ENCODE measurements at places on chromosomes 6 and 20.

- DNase-seq: no peak
Measured at GRCh38 chr20:5222919-5223634, 93.7 kb downstream of the PROKR2 start.

GRCh38 chr6:168078175-168078942 lies 653 bp downstream of the FRMD1 start:
- DNase-seq: no peak

DNA sequence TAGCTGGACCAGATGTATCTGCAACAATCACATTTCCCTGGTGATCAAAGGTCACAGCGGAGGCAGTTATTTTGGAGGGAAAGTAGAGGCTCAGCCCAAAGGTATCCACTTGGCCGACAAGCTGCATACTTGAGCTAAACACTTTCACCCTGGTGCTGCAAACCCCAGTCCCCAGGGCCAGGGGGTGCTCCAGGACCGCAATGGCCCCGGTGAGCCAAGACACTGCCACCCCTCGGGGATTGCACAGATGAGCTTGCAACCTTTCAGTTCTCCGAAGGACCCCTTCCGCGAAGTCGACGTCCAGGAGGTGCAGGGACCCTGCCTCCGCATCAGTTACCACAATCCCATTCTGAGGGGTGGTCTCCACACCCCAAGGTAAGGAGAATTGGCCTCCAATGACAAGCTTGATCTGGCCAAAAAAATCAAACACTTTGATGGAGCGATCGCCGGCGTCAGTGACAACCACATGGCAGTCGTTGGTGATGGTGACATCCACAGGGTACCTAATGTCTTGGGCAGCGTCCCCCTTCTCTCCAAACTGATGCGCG lies 823 bp downstream of the NHLRC1 start:
- no peak for DNase-seq

DNA sequence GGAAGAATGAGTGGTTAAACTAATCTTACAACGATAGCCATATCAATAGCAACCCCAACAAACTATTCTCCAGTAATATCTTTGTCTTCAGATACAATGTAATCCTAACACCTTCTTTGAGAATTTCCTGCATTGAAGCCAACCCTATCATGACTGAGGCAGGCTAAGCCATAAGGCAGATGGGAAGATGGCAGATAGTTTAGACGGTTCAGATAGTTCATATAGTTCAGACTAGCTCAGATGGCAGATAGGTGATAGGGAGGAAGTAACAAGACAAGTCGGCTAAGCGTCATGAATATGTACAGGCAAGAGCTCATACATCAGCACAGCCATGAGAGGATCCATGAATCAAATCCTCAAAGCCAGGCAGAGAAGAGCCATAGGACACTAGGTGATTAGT lies 39.1 kb upstream of the BEND6 start:
- no peak for DNase-seq
